ENCODE measurements at places on chromosomes 13 and 19. TPM values are rescaled to one million over a fixed set of nuclear protein-coding genes. Genes with fewer than 3 reads are reported as not detected.

Gene DEDD2
- total RNA-seq = 8.2 TPM

Gene CATSPERD
- not detected for total RNA-seq

Gene LACC1
- total RNA-seq = 4.4 TPM

GRCh38 chr19:34644991-34645461, 31.9 kb downstream of the SCGB2B2 start:
- no peak for DNase-seq
- no peaks in the 10 kb centered on the region for H3K27me3 ChIP-seq
- H3K36me3 ChIP-seq = no peaks in the 10 kb centered on the region
- H3K27ac ChIP-seq = no peak overlapping the region

Data from IMR-90 (cell line).